LHCN-M2 (cell line): ENCODE measurements at places on chromosomes 4 and X. TPM values are rescaled to one million over a fixed set of nuclear protein-coding genes. Genes with fewer than 3 reads are reported as not detected.

- DNase-seq, result peak; percentile 35
Measured at GRCh38 chrX:120316587-120317283, 5.5 kb upstream of the TMEM255A start.

GRCh38 chr4:184668511-184669114 is 19.1 kb downstream of the PRIMPOL start:
- DNase-seq, result no peak

DNA sequence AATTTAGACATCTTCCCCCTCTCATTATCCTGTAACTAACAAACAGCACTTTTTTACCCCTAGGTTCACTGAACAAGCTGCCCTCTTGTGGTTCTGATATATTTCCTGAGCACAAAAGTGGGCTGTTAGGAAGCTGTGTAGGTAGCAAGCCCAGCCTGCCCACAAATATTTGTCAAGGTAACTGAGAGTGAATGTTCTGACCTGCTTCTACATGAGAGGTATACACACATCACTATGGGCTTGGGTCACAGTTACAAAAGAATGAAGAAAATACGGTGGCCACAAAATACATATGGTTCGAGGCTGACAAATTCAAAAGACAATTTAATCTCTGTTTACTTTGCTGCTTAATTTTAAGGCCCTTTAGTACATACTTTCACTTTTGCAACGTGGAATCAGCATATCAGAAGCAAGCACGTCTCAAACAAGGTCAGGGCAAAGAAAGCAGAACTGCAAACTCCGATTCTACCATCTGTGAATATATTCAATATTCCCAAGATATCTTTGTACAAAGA is 78.7 kb downstream of the RBM47 start:
- no peak for DNase-seq

GRCh38 chr4:148007792-148008191 is 275.9 kb downstream of the ARHGAP10 start:
- DNase-seq, result no peak

DNA sequence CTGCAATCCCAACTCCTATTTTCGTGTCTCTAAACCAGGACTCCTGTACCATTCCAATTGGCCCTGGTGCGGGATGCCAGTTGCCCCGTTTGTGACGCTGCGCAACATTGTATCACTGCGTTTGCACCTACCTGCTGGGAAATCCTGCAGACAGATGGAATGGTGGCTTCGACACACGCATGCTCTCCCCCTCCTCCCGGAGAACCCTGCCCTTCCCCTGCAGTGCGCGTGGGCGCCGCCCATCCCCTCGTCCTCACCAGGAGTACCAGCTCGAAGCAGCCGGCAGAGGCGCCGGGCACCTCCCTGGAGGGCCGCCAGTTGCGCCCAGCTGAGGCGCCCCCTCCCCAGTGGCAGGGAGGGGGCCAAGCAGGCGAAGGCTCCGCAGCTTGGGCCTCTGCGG is 1.4 kb downstream of the DGKK start:
- no peak for DNase-seq

GRCh38 chr4:6116696-6117285 is 83.6 kb downstream of the JAKMIP1 start:
- no peak for DNase-seq

The FAT4 gene
- total RNA-seq, result 12.1 TPM in 2 replicates

- peak; percentile 31 for DNase-seq
Measured at GRCh38 chr4:53010318-53010717, 148.2 kb downstream of the RASL11B start.

DNA sequence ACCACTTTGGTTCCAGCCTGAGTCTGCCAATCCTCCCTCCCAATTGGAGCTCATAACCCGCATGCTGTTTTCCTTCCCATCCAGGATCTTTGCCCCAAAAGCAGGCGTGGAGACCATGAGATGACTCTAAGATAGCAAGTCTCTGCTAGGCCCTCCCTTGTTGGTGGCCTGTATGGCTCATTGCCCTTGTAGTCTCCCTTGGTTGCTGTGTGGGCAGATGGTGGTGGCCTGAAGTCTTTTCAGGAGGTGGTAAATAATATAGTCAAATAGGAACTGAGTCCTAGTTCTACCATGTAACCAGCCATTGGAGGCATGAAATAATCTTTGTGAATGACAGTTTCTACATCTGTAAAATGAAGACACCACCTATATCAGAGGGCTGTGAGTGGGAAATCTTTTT is 1.2 kb downstream of the ATP6AP1 start:
- DNase-seq, result no peak

DNA sequence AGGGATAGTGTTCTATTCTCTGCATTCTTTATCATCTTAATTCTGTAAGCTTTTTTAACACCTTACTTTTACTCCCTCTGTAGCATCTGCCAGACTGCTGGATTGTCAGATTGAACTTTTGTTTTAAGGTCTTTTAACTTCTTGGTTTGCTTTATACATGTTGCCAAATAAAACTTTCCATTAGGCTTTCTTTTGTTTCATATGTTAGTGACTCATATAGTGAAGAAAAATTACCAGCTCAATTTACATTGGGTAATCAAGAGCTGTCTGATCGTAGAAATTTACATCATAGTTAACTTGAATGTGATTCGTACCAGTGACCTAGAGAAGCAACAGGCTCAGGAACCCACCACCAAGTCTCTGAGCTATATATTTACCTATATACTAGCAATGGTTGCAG is 28.5 kb upstream of the KLHL4 start:
- DNase-seq, result peak; percentile 20

GRCh38 chr4:58957711-58958110 is 1847.5 kb upstream of the IGFBP7 start:
- DNase-seq, result no peak

- no peak for DNase-seq
Measured at GRCh38 chr4:124253080-124253479, 459.5 kb downstream of the ANKRD50 start.

The PAGE1 gene
- not detected in 2 replicates for total RNA-seq

GRCh38 chr4:170675568-170676262 is 586.0 kb upstream of the AADAT start:
- DNase-seq, result no peak

DNA sequence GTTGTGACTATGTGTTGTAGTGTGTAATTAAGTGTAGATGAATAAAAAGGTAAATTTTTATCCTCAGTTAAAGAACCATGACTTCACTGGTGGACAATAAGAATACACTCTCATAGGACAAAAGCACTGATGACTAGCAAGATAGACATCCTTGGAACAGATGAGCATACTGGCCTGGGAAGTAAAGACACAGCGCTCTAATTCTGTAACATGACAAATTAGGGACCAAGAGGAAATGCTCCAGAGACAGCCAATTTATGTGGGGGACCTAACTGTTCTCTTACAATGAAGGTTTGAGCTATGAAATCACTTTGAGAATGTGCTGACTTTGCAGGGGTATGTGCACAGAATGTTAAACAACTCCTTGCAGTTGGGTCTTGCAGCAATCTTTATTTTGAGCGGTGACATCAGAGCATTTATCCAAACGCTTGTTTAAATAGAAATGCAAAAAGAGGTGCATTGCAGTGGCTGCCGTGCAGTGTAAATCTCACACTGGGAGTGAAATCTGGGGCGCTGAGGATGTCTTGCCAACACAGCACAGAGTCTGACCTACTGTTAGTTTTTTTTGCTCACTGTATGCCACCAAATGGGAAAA is 109.3 kb downstream of the MAGEC2 start:
- DNase-seq, result no peak

DNA sequence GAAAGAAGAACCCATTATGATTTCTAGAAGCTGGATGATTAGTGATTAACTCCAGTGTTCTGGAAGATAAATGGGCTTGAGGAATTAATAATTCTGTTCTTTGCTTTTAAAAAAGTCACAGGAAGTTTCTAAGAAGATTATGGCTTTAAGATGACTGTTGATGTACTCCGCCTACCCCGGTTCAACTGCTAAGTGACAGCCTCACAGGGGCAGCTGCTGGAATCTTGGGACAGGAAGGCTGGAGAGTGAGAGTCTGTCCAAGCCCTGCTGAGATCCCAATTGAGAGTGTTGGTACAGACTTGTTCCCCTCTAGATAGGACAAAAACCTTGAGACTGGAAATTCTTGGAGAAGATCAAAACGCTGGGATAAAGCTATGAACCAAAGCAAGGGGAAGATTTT is 37.3 kb downstream of the NPY1R start:
- DNase-seq, result no peak

GRCh38 chr4:8593264-8594096 is 915 bp downstream of the CPZ start:
- DNase-seq, result no peak

The PCSK1N gene
- 1.8 and 3.2 TPM in 2 replicates for total RNA-seq

DNA sequence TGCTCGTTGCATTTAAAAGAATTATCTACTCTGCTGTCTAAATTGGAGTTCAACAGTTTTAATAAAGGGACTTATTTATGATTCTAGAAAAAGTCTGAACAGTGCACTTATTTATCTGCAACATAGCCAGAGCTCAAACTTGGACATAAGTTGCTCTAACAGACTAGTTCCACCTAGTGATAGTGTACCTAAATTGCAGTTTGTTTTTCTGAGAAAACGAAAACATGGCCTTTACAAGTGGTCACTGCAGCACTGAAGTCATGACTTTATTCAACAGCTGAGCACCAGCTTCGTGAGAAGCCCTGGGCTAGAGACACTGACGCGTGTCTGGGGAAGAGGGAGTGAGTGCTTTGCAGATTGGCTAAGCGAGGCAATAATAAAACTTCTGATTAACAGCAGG is 77.3 kb upstream of the IGSF1 start:
- DNase-seq, result no peak

GRCh38 chr4:173449380-173449717 is 50.4 kb upstream of the SCRG1 start:
- no peak for DNase-seq

DNA sequence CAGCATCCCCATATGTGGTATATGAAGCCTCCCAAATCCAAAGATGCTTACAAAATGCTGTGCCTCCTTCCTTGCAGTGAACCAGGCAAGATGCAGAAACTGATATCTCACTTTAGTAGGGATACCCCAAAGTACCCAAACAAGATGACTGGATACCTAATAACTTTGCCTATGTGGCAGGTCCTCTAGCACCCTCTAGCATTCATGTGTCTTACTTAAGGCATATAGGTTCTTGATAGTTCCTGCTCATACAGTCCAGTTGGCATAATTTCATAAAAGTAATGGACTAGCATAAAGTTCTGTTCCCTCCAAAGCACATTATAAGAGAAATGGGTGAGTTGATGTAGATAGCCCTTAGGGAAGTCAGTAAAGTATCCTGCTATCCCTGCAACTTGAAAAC is 36.8 kb upstream of the SPP1 start:
- no peak for DNase-seq

The BEX5 gene
- total RNA-seq, result not detected in 2 replicates

The IL9R gene
- 0.13 TPM in 1 of 2 replicates, not detected in the other for total RNA-seq

GRCh38 chrX:115490814-115491213 is 70.2 kb upstream of the PLS3 start:
- DNase-seq, result no peak

DNA sequence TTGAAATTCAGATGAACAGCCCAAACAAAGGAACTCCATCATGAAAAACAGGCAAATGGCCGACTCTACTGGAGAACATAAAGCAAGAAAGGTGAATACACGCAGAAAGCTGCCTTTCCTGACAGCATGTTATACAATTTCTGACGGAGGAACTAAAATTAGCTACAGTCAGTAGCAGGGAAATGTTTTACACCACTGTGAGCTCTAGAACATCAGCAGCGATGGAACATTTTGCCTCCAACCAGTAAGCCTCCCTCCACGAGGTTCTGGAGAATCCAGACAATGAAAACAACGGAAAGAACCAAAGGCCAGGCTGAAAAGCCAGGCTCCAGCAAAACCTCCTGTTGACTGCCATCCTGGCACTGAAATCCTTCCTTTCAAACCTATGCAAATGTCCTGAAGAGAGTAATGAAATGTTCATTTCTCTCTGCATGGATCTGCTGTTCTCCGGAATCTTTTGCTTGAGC is 78.9 kb downstream of the IRF2 start:
- DNase-seq, result no peak
